GM04503 (cell line): ENCODE measurements at places on chromosomes 12 and 14.

- DNase-seq = no peak
Observed at GRCh38 chr12:100743060-100743459, 51.5 kb upstream of the ANO4 start.

- no peak for DNase-seq
Observed at GRCh38 chr14:74720526-74720925, 7.6 kb downstream of the FCF1 start.

DNA sequence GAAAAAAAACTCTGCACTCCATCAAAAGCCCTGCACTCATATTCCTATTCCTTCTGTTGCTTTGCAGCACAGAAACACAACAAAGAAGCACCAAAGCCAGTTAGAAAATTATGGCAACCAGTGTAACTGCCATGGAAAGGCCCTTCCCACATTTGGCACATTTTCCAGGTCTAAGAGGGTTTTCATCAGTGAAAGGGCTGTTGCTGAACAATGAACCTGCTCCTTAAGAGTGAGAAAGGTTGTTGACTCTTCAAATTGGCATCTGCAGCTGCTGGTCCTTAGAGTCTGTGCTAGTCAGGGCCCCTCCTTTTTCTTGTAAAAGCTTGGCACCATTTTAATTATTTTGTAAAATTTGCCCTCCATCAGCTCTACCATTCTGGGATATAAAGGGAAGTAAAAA lies 378.7 kb upstream of the KITLG start:
- no peak for DNase-seq

DNA sequence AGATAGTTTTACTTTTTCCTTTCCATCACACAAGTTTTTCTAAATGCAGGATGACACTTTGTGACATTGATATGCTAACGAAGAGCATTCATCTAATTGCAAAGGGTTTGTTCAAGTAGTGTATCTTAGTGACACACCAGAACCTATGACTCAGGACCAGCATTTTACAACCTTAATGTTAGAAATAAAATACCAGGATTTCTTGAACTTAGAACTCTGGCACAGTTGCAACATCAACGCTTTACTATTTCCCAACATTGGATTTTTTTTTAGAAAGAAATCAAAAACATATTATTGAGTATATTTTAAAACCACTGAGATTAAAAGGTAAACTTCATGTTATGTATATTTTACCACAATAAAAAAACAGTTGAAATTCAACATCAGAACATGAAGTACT lies 17.9 kb upstream of the PLEKHG6 start:
- DNase-seq = peak; percentile 64

- no peak for DNase-seq
Observed at GRCh38 chr12:104263026-104263425, 40.5 kb upstream of the EID3 start.

DNA sequence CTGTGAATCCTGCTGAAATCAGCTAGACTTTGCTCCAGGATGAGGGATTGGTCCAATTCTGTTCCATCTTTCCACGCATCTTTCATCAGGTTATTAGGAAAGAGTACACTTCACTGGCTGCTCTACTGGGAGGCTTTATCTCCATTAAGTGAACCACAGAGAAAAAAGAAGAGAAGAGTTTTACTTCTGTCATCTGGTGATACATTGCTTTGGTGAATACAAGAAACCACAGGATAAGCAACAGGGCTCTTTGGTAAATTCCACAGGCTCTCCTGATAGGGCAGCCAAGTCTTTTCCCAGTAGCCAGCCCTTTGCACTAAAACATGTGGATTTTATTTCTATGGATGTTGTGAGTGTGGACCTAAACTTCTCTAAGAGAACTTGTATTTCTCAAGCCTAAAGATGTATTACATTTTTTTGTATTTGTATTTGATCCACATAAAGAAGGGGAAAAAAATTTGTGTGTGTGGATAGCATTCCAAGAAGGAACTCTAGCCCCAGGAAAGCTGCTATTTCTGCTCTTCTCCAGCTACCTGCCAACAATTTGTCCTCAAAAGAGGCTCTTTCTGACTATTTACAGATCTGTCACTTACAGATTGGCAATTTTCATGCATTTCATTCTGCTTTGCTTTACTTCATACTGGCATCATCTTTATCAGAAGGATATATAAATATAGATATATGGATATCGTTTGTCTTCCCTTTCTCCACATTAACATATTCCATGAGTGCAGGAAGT lies 1117.6 kb upstream of the TMEM132C start:
- DNase-seq = peak; percentile 82

DNA sequence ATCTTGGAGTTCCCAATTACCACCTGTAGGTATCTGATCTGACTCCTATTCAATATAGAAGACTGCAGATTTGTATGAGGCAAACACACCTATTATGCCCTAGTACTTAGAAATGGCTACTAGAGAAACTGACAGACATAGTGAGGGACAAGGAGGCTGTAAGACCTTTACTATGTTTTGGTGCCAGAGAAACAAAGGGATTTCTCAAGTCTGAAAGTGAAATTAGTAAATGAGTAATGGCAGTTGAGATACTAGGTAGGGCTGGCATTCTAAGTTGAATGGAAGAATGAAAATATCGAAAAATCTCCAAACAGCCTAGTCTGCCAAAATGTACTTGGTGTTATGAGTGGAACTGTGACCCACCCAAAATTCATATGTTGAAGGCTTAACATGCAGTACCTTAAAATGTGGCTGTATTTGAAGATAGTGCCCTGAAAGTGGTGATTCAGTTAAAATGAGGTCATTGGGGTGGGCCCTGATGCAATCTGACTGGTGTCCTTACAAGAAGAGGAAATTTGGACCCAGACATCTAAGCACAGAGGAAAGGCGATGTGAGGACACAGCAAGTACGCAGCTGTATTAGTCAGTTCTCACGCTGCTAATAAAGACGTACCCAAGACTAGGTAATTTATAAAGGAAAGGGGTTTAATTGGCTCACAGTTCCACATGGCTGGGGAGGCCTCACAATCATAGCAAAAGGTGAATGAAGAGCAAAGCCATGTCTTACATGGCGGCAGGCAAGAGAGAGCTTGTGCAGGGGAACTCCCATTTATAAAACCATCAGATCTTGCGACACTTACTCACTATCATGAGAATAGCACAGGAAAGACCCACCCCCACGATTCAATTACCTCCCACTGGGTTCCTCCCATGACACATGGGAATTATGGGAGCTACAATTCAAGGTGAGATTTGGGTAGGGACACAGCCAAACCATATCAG lies 127.0 kb downstream of the APAF1 start:
- DNase-seq = no peak

- DNase-seq = peak; percentile 30
Observed at GRCh38 chr14:66105815-66106214, 380.4 kb upstream of the CCDC196 start.

- DNase-seq = no peak
Observed at GRCh38 chr14:32998433-32998832, 59.8 kb downstream of the NPAS3 start.

DNA sequence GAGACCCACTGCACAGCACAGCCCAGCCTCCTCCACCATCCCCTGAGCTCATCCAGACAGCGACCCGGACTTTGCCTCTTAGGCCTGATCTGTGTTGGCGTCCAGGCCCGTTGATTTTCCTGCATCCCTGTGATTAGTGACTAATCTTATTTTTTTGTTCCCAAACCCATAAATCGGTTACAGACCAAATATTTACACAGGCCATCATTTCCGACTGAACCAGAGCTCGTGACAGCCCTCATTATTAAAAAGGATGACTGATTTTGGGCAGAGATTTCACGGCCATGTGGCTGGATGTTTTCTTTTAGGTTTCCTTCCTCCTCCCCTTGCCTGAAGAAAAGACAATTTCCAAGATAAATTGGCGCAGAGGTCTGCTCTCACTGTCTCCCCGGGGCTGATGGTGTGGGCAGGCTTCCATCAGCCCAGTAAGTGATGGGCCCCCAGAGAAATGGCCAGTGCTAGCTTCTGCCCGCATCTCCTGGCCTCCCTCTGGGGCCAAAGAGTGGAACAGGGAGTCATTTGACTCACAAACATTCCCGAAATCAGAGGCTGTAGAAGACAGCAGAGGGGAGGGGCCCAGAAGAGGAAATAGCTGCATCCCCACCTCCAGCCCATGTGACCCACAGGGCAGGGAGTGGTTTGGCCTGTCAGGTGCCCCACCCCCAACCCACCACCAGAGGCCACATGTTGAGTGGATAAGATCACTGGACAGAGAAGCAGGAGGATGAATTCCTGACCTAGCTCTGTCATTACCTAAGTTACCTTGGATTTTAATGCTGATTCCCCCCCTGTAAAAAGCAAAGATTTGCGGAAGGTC lies 283.5 kb downstream of the KSR2 start:
- DNase-seq = peak; percentile 93

GRCh38 chr14:48786498-48786897 lies 799.7 kb downstream of the RPS29 start:
- DNase-seq = no peak

GRCh38 chr14:83561261-83561660 lies 1968.7 kb upstream of the FLRT2 start:
- no peak for DNase-seq

- no peak for DNase-seq
Observed at GRCh38 chr12:52262286-52262685, 12.2 kb upstream of the KRT86 start.
